Cortex of kidney (tissue), 1 donor: ENCODE measurements at places on chromosomes 2 and 18.

DNA sequence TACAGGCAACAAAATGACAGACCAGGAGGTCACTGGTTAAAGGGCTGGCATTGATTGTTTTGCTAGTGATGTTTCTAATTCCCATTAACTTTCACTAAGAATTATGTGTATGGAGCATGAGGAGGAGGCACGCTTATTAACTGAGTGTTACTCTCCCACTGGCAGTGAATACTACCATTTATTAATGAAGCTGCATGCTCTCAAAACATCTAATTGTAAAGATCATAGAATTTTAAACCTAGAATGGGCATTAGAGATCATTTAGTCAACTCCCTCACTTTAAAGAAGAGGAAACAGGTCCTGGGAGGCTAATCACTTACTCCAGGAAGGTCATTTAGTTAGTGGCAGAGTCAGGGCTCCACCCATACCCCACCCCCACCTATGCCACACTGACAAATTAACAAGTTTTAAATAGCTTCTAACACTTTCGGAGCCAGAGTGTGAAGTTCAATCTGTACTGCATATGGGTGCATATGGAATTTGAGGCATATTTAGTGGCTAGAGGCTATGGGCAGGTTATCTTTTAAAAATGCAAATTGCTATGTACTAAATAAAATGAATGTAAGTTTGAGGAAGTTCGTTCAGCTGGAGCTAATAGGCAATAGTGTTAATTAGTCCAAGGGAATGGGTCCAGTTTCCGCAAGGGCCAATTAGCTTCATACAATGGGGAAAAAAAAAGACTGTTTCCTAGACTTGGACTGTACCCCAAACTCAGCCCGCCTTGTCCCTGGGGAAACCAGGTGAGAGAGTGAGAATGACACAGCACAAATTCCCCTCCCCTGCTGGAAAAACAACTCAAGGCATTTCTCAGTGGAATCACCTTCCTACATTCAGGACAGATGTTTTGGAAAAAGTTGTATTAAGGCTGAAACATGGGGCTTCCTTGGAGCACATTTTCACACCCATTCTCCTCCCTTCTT lies 178.8 kb downstream of the ICOS start:
- no peak for DNase-seq

DNA sequence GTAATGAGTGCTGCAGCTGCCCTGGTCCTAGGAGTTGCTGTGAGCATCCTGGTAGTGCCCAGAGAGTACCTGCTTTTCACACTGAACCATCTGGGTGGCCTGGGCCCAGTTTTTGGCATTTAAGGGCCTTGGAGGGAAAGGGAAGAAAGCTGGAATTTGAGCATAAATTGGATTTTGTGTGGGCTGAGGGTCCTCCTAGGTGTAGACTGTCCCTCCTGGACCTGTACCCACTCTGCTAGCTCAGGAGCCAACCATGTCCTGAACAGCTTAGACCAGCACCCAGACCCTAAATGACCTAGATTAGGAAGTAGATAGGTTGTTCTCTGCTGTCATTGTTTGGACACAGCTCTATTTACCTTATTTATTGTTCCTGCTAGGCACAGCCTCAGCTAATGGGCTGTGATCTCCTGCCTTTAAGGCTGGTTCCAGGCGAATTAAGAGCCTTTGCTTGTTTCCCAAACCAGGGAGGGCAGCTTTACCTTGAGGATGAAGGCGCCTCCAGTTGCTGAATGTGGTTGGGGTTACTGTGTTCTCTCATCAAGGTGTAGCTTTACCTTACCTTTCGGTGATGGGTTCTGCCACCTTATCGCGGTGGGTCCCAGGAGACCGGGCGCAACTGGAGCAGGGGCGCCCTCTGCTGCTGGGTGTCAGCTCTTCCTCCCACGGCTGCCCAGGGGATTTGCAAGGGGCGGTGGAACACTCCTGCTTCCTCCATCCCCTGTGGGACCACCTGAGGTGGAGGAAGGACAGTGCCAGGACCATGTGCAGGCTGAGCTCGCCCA lies 34.4 kb downstream of the ITGA6 start:
- no peak for DNase-seq

- no peak for DNase-seq
Measured at GRCh38 chr2:151520976-151521375, 111.3 kb downstream of the RIF1 start.

DNA sequence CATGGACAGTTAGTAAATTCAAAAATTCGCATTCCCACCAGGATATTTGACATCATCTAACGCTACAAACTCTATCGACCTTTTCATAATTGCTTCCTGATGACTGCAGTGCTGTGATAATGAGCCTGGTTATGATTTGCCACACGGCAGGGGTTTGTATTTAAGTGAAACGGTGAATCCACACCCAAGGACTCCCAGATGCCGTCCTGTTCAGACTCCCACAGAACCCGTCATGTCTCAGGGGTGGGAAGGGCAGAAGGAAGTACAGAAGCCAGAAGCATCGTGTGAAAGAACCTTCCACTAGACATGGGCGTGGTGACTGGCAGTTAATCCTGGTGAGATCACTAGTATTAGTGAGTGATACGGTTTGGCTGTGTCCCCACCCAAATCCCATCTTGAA lies 91.2 kb upstream of the TMEM18 start:
- DNase-seq, result no peak

DNA sequence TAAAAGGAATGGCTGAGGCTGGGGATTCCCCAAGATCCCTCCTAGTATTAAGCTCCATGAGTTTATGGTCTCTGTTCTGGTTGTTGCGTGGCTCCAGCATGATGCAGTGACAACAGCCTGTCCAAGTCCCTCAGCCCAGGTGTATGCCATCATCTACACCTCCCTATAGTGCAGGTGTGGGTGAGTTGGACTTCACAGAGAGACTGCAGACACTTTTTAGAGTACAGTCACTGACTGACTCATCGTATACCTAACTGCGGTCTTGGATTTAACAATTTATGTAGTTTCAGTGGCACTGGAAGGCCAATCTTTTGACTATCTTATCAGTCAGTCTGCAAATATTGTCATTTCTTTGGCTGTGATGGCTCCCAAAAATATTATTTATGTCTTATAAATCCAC lies 415.0 kb downstream of the TMX3 start:
- DNase-seq, result no peak

GRCh38 chr2:239322416-239323086 lies 78.3 kb downstream of the HDAC4 start:
- no peak for DNase-seq

DNA sequence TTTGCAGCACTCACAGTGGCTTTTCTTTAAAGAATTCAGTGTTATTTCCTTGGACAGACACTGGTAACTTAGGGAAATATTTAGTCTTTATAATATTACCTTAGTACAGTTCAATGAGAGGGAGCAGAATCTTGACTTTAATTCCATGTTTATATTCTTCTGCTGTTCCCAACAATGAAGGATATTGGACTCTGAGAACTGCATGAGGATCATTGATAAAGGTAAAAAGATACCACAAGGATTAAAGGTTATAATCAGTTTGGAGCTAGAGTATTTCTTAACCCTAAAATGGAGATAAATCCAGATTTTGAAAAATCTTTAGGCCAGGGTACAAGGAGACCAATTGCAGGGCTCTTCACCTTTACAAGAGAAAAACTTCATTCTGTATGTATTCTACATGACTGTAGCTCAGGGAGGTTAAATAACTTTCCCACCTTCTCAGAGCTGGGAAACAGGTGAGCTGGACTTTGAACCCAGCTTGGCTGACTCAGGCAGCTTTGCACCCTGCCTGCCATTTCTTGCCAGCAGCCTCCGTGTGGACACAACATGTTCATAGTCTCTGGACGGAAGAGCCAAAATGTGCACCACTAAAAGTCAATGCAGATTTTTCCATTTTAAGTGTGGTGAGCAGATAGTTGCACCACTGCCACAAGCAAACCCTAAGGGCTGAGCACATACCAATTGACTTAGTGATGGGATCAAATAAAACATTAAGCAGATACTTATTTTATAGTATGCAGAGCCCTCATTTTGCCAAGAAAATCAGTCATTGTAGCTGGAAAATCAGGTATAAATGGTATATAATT lies 26.7 kb downstream of the UPP2 start:
- DNase-seq, result no peak

DNA sequence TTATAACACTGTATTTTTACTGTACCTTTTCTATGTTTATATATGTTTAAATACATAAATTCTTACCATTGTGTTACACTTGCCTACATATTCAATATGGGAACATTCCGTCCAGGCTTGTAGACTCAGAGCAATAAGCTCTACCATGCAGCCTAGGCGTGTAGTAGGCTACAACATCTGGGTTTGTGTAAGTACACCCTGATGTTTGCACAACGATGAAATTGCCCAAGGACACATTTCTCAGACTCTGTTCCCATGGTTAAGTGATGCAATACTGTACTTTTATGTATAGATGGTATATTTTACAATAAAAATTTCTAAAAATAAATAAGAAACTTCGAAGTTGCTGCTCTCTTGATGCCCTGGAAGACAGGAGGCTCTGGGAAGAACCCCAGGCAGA lies 38.4 kb downstream of the YPEL5 start:
- no peak for DNase-seq

DNA sequence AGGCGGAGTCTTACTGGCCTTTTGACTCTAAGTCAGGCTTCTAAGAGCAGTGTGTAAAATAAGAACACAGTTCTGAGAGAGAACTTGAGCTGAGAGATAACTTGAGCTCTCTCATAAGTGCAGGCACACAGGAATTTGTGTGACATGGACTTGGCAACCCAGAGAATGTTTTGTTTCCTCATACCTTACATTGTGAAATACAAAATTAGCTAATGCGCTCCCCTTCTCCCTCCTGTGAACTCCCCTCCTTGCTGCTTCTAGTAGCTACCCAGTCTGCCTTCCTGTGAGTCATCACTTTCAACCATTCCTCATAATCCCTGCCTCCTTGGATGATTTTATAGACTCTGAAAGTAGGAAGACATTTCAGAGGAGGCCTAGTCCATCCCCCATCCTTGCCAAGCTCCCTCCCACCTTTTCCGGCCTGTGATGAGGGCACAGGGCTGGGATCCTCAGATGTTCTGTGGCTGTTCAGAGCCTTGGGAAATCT lies 22.6 kb downstream of the FER1L5 start:
- DNase-seq, result no peak

DNA sequence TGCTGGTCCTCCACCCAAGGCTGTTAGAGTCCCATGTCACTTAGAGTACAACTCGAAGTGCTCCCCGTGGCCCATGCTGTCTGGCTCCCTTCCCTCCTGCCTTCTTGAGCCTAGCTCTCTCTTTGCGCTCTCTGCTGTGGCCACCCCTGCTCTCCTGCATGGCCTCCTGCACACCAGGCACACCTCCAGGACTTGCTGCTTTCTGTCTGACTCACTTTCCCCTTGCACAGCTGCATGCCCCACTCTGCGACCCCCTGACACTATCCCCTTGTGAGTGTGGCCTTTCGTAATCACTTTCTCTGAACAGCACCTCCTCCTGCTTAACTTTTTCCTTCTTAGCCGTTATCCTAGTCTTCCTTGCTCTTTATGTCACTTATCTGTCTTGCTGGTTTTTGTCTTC lies 343.6 kb downstream of the TGIF1 start:
- DNase-seq, result no peak

GRCh38 chr2:233387225-233387624 lies 32.9 kb downstream of the DGKD start:
- no peak for DNase-seq

GRCh38 chr2:155145758-155146229 lies 447.3 kb downstream of the KCNJ3 start:
- DNase-seq, result no peak

DNA sequence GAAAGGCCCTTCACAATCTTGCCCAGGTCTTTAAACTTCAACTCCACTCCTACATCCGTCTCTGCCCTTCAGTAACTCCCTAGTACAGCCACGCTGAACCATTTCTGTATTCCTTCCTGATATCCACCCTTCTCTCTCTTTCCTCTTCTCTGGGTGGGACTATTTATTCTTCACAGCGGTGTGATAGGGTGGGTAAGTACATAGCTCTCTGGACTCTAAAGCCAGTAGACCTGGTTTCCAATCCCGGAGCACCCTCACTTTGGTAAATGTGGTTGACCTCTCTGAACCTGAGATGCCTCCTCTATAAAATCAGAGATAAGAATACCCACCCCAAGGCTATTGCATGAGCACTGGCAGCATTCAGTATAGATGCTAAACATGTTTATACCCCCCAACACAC lies 86.7 kb downstream of the ATL2 start:
- no peak for DNase-seq
